ENCODE measurements at places on chromosomes 1 and 21.

- peak; percentile 77 for DNase-seq
These were observed 23.2 kb downstream of the INTS7 start for GRCh38 chr1:212012034-212012740.

DNA sequence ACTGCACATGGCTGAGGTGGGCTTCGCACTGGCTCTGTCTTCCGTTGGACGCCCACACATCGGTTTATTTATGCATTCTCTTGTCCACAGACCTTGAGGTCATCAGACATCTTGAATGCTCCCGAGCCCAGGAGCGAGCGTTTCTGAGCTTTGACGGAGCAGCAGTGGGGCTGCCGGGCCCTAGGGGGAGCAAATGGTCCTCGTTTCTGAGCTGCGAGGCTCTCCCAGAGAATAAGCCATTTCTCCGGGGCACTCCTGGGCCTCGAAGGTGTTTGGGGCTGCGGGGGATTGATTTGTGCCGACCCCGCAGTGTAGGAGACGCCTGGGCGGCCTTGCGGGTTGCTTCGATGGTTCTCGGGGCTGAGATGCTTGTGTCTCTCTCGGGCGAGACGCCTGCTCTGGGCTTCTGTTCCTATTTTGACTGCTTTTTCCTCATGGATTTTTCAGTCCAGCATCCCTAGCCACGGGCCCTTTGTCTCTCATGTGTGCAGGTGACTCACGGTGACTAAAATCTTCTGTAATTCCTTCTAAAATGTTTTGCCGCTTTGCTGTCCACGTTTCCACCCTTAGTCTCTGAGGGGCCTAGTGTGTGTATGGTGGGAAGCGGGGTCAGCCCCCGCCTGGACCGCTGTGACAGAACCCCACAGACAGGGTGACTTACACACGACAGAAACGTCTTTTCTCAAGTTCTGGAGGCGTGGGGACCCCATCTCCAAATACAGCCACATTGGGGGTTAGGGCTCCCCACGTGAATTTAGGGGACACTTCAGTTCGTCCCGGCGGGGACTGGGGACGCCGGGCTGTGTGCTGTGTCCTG, 62.1 kb downstream of the FAAP20 start:
- DNase-seq: peak; percentile 33

- no peak for DNase-seq
These were observed 4.9 kb downstream of the ASAP3 start for GRCh38 chr1:23478896-23479665.

GRCh38 chr1:221809091-221810029, 67.5 kb upstream of the DUSP10 start:
- no peak for DNase-seq

DNA sequence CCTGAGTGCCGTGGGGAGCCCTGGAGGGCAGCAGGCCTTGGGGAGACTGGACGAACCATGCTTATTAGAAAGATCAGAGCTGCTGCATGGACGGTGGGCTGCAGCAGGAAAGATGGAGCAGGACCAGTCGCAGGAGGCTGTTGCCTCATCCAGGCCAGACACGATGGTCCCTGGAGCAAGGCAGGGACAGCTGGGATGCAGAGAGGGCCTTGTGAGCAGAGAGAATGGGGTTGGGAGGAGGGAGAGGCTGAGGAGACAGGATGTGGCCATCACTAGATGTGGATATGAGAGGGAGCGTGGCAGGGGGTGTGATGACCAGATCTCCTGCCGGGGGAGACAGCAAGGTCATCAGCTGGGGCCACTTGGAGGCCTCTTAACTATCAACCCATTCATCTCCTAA, 727.6 kb downstream of the PTPRU start:
- DNase-seq: no peak

- no peak for DNase-seq
These were observed 17.2 kb upstream of the PHLDA3 start for GRCh38 chr1:201486187-201486586.

DNA sequence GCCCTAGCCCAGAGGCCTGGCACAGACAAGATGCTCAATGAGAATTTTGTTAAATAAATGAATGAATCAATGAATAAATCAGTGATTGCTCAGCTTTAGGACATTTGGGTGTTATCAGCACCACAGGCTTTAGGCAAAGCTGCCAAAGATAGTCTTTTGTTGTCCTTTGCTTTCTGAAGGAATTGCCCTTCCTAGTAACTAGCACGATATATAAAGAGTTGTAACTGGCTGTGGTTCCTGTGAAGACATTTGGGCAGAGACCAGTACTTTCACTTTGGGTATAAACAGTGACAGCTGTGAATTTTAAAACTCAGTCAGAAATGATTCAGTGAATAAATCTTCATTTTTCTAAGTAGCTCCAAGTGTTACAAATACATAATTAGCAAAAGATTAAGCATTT, 13.3 kb downstream of the RNU5D-1 start:
- DNase-seq: no peak

DNA sequence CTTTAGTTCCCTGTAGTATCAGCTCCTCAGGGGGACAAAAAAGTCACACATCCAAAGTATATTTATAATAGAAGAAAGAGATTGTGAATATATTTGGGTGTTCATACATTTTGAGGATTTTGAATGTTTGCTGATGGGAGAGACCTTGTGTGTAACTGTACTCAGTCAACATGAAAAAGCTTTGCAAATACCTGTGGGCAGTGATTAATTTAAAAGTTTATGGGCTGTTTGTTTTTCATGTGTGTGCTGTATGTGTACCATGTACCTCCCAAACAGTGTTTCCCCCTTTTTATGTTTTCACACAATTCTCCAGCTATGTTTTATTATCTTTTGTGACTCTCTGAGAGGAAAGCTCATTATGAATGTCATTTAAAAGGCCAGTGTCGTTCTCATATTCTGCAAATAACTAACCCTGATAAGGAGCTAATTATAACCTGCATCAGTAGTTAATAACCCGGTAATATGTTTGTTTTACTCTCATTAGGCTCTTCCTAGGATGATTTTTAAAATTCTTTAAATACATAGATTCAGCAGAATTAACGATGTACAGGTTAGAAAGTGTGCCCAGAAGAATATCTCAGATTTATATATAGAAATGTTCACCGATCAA, 271.5 kb downstream of the NFIA start:
- no peak for DNase-seq

GRCh38 chr1:103112546-103112945, 4.2 kb upstream of the COL11A1 start:
- DNase-seq: no peak

- peak; percentile 75 for DNase-seq
These were observed 1.0 kb downstream of the PLEKHG5 start for GRCh38 chr1:6490181-6491080.

GRCh38 chr1:168468042-168468809, 75.6 kb downstream of the XCL2 start:
- no peak for DNase-seq

DNA sequence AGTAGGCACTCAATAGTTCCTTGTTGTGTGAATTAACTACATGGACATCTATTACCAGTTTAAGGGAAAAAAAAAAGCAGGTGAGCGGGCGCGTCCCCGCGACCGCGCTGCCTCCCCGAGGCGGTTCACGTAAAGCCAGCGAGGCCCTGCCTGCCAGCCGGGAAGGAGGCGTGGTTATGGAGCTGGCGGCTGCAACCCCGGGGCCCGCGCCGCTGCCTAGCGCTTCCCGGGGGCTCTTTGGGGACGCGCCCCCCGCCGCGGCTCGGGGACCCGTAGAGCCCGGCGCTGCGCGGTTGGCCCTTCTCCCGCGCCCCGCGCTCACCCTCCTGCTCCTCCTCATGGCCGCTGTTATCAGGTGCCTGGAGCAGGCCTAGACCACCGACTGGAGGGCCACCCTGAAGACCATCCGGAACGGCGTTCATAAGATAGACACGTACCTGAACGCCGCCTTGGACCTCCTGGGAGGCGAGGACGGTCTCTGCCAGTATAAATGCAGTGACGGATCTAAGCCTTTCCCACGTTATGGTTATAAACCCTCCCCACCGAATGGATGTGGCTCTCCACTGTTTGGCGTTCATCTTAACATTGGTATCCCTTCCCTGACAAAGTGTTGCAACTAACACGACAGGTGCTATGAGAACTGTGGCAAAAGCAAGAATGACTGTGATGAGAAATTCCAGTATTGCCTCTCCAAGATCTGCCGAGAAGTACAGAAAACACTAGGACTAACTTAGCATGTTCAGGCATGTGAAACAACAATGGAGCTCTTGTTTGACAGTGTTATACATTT, 2.6 kb upstream of the CC2D1B start:
- DNase-seq: peak; percentile 67

- DNase-seq: peak; percentile 61
These were observed at the start of gene TRIM17 for GRCh38 chr1:228416217-228416933. TSS of gene TRIM17 (minus strand) at chr1:228416861. CDS start at chr1:228415072, 1,789 bp downstream.

- DNase-seq: no peak
These were observed 162.7 kb downstream of the DNM3 start for GRCh38 chr1:172003766-172004530.

GRCh38 chr1:218299416-218299815, 14.3 kb downstream of the RRP15 start:
- no peak for DNase-seq

- peak; percentile 51 for DNase-seq
These were observed 33.0 kb upstream of the EPS8L3 start for GRCh38 chr1:109796484-109797302.

- DNase-seq: no peak
These were observed 12.2 kb downstream of the TMEM53 start for GRCh38 chr1:44661781-44662682.

- DNase-seq: peak; percentile 67
These were observed 7.4 kb downstream of the SEMA4A start for GRCh38 chr1:156160743-156161171.

DNA sequence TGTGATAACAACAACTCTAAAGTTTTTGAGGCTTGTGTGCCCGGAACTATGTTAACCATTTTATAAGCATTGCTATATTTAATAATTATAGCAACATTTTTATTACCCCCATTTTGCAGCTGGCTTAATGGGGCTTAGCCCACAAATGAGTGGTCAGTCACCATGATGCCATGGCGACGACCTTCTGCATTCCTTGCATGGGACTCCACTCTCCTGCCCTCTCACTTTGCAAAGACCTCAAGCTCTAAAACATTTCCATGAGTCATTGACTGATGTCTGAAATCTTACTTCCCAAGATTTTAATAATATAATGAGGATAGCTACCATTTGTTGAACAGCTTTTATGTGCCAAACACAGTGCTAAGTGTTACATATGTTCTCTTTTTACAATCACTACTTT, 15.4 kb downstream of the NGF start:
- DNase-seq: no peak

DNA sequence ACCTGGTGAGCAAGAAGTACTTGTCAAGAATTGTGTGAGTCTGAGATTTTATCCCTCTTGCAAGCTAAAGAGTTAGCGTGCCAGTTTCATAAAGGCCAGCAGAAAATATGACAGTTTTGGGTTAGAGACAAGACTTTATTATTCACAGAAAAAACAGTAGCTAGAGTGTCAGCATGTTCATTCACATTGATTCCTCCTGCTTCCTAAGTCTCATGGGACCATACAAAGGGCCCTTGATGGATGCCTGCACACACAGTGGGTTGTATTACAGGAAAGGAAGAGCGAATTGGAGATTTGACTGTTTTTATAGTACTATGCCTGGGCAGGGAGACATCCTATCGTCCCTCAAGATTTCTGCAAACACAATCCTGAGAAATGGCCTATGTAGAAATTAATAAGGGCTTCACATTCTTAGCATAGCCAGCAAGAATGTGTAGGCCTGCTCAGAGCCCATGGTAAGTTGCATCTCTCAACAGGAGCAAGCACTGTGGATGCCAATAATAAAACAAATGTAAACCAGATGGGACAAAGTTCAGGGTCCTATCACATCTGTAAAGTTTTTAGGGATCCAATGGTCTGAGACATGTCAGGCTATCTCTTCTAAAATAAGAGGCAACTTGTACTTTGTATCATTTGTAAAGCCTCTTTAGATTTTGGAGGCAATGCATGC, 4.0 kb upstream of the ASPM start:
- DNase-seq: no peak

DNA sequence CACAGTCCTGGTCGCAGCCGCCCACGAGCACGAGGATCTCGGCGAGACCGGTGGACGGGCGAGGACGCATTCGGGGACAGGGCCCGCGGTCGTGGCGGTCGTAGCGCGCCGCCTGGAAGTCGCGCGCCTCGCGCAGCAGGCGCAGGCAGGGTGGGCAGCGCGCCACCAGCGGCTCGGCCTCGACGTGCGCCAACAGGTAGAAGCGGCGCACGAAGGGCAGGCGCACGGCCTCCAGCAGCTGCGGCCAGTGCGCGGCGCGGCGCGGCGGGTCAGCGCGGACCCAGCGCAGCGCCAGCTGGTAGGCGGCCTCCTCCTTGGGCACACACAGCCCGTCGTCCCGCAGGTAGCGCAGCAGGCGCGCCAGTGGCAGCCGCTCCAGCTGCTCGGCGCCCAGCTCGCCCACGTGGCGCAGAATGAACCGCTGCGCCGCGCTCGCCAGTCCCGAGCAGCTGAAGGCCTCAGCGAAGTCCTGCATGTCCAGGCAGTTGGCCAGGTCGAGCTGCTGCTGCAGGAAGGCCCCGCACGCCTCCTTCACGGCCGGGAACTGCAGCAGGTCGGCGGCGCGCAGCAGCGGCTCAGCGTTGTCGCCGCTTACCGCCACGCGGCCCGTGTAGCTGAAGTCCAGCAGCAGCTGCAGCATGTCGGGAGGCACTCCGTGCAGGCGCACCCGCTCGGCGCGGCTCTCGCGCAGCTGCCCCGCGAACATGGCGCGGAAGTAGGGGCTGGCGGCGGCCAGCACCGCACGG, 573 bp downstream of the KLHL21 start:
- no peak for DNase-seq

DNA sequence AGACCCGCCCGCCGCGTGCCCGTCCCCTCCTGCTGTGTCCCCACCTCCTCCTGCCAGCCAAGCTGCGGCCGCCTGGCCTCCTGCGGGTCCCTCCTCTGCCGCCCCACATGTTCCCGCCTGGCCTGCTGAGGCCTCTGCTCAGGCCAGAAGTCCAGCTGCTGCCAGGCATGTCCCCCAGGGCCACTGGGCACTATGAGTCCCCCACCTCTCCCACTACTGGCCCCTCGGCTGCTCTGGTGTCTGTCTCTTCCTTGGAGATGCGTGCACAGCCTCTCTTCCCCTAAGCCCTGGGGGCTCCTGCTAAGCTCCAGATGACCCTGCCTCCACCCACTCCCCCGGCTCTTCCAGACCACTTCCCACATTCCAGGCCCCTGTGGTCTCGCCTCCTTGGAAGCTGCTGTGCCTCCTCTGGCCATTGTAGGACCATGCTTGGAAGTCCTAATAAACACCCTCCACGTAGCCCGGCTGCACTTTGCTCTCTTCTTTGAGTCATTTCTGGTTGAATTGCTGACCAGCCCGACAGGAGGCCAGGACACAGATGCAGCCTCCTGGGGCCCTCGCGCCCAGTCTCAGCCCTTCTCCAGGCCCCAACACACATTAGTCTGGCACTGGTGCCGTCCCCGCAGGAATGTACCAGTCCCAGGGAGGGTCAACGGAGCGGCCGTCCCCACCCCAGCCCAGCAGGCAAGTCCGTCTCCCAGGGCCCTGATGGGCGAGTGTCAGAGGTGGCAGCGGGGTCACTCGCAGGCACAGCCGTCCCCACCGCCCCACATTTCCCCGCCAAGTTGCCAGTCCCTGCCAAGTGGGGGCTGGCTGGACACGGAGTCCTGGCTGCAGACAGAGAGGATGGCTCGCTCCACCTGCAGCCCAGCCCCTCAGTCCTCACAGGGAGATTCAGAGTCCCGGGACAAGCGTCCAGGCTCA, 1.1 kb downstream of the KRTAP10-12 start:
- DNase-seq: peak; percentile 14
